ENCODE measurements at places on chromosomes 5 and 9. TPM values are rescaled to one million over a fixed set of nuclear protein-coding genes. Genes with fewer than 3 reads are reported as not detected.

SPINK5 gene
- total RNA-seq = 2.6 TPM

- no peaks in the 10 kb centered on the region for H3K36me3 ChIP-seq
- H3K27me3 ChIP-seq = no peaks in the 10 kb centered on the region
- no peaks in the 10 kb centered on the region for H3K4me1 ChIP-seq
- DNase-seq = no peak
These were observed 79.9 kb downstream of the RFK start for GRCh38 chr9:76314321-76314720.

- H3K4me1 ChIP-seq = no peaks in the 10 kb centered on the region
- H3K27me3 ChIP-seq = no peaks in the 10 kb centered on the region
- H3K4me3 ChIP-seq = no peak overlapping the region
- no peak overlapping the region for H3K27ac ChIP-seq
- H3K36me3 ChIP-seq = no peaks in the 10 kb centered on the region
These were observed 23.4 kb downstream of the CDK20 start for GRCh38 chr9:87950765-87951488.

KCNN2 gene
- total RNA-seq = 0.75 TPM

GRCh38 chr9:79465156-79465555 lies 106.6 kb upstream of the TLE4 start:
- no peak overlapping the region for H3K4me3 ChIP-seq
- DNase-seq = no peak
- no peaks in the 10 kb centered on the region for H3K36me3 ChIP-seq
- H3K4me1 ChIP-seq = no peaks in the 10 kb centered on the region
- H3K27ac ChIP-seq = no peak overlapping the region
- H3K27me3 ChIP-seq = no peaks in the 10 kb centered on the region

DNA sequence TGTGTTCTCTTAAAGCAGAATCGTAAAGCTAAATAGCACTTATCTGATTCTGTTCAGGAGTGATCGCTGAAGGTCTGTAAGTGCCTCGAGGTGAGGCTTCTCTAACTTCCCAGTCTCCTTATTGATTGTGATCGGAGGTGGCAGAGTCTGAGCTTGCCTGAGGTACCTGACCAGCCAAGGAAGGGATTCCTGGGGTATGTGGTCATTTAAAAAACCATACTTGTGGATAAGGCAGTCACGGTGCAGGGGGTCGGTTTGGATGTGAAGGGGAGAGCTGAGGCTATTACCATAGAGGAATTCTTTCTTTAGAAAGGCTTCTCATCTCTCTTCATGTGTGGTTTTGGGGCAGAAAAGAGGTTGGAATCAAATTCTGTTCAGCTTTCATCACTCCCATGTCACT lies 193.7 kb downstream of the TLE4 start:
- H3K4me3 ChIP-seq = no peak overlapping the region
- H3K27ac ChIP-seq = no peak overlapping the region
- H3K27me3 ChIP-seq = no peaks in the 10 kb centered on the region
- H3K36me3 ChIP-seq = no peaks in the 10 kb centered on the region
- DNase-seq = no peak

DNA sequence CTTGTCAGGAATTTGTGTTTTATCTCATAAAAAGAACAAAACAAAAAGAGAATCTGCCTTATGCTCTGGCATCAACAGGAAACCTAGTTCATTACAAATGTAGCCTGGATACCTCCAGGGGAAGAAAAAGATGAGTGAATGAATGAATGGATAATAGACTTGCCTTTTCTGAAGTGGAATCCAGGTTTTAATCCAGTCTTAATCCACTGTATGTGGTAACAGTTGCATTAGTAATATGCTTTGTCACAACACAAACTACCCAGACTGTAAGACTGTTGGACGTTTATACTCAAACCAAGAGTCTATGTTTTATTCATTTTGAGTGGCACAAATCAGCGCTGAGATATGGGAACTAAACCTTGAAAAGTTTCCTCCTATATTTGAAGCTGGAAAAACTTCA lies 32.1 kb upstream of the MAP3K1 start:
- H3K27me3 ChIP-seq = no peaks in the 10 kb centered on the region
- no peaks in the 10 kb centered on the region for H3K36me3 ChIP-seq
- H3K4me1 ChIP-seq = no peaks in the 10 kb centered on the region
- DNase-seq = no peak
- H3K4me3 ChIP-seq = no peak overlapping the region

DNA sequence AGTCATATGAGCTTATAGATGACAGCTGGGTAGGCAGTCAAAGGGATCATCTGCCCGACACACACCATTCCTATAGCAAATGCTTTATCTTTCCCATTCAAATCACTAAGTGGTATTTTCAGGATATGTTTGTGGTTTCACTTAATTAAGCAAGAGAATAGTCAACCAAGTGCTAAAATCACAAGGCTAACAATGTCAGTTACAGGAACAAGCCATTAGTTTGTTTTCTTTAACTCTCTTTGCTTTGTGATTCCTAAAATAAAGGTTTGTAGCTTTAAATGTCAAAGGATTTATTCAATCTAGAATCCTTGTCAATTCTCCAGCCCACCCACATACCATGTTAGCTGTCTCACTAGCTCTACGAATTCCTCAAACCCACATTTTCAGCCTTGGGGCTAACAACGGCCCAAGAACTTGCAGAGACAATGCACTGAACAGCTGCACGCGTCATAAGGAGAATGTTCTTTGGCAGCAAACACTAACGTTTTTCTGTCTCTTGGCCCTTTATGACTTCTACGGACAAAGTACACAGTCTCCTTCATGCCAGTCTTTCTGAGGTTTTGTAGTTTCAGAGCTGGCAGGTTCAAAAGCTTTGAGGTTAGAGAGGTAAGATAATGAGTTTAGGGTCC lies 56.6 kb downstream of the ELAVL2 start:
- H3K4me3 ChIP-seq = no peak overlapping the region
- H3K36me3 ChIP-seq = no peaks in the 10 kb centered on the region
- H3K27ac ChIP-seq = no peak overlapping the region
